Stimulated activated CD4-positive, alpha-beta T cell treated with anti-CD3 and anti-CD28 coated beads, Interleukin-1b, Interleukin-23, amount 100 ng/mL, for 4 hours (primary cell): ENCODE measurements at places on chromosomes 1 and 21.

DNA sequence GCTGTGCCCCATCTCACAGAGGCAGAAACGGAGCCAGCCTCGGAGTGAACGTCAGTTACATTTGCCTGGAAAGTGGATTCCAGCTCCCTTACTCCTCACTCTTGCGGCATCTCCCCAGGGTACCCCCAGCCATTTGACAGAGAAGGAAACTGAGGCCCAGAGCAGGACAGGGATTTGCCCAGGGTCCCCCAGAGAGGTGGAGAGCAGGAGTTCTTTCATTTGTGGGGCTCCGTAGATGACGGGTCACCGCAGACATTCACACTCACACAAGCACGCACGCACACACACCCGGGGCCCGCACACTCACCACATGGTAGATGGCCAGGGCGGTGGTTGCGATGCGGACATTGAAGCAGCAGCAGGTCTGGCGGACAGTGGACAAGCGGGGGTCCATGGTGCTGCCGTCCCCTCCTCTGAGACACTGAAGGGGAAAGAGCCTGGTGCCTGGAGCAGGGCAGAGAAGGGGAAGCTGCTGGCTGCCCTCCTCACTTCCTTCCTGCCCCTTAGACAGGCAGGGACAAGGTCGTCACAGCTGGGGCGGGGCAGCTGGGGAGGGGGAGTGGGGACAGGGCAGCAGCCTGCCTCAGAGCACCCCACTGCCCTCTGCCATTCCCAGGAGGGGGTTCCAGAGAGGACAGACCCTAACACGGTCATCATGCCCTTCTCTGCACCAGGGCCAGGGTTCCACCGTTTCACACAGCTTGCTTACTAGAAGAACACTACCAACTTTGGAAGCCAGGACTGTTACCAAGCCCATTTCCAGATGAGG is at the start of gene LAPTM5:
Gene LAPTM5 (minus strand): TSS at position 423 of the 769 bp plus-strand sequence. CDS start 29 bp downstream, at position 394.
- DNase-seq: no peak

DNA sequence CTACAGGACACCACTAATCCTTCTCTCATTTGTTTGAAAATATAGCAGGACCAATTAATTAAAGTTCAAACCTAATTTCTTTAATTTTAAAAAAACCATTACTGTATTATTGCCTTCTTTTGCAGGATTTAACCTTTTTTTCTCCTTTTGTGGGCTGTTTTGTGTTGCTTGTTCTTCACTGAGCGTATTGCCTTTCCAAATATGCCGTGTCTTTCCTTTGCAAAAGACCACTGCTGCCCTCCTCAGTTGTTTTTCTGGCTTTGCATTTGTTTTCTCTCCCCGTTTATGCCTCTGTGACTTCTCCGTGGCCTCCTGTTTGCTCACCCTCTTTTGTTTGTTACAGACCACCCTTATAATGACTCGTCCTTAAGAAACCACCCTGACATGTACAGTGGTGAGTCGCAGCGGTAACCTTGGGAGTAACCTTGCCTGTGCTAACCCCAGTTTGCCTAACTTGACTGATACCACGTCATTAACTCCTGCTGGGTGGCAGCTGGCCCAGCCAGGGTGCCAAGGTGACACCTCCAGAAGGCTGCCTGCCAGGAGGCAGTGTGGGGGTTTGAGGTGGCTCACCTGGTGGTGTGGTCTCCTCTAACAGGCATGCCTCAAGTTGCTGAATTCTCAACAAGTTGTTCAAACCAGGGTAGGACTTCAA is 81.1 kb upstream of the CNTN2 start:
- no peak for DNase-seq

- DNase-seq: no peak
Measured at GRCh38 chr1:242206994-242207393, 208.1 kb upstream of the MAP1LC3C start.

DNA sequence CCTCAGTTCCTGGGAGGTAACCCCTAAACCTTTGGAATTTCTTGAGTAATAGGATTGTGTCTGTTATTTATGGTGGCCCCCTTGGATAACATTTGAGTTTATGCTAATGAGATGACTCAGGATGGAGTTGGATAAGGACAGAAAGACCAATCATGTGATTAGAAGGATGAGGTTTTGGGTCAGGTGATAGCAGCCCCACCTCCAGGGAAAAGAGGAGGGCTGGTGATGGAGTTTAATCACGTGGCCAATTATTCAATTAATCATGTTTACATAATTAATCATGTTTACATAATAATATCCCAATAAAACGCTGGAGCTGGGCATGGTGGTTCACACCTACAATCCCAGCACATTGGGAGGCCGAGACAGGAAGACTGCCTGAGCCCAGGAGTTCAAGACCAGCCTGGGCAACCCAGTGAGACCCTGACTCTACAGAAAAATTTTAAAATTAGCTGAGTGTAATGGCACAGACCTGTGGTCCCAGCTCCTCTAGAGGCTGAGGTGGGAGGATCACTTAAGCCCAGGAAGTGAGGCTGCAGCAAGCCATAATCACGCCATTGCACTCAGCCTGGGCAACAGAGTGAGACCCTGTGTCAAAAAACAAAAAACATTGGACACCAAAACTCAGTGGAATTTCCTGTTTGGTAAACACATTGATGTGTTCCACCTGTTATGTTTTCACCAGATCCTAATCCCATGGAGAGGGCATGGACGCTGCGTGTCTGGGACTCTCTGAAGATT is 73.3 kb downstream of the NUP210L start:
- no peak for DNase-seq

DNA sequence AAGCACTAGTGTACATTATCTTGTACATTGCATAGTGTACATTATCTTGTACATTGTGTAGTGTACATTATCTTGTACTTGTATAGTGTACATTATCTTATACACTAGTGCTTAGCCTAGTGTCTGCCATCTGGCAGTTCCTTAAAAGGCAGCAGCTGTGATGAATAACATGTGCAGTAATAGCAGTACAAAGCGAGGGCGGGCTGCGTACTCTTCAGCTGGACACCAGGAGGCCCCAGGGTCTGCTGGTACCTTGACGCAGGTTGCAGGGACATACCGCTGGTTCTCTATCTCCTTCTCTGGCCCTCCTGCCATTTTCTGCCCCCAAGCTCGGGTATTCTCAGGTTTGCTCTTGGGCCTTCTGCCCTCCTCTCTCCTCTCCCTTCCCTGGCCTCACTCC is 149.6 kb downstream of the SEC16B start:
- DNase-seq: no peak

GRCh38 chr21:35257413-35257812 is 208.3 kb upstream of the RUNX1 start:
- DNase-seq: no peak

- DNase-seq: no peak
Measured at GRCh38 chr1:162696286-162696862, 64.1 kb downstream of the DDR2 start.

GRCh38 chr1:111140680-111140967 is 601 bp downstream of the CEPT1 start:
- no peak for DNase-seq

- DNase-seq: no peak
Measured at GRCh38 chr1:147124266-147124665, 48.0 kb downstream of the PRKAB2 start.

DNA sequence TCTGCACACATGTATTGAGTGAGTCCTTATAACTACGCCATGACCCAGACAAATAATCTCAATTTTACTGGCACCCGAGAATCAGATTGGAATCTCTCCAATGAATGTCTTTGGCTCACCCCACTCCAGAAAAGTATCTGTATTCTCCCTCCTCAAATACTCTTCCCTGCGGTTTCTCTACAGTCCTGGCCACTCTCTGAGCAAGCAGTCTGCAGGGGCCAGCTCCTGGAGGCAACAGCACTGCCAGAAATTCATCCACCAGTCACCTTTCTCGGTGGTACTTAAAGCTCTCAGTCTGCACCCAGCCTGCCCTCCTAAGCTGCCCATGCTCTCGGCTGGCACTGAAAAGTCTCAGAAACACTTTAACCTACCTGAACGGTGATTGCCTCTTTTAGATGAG is 16.1 kb upstream of the LYST start:
- DNase-seq: no peak

GRCh38 chr21:38696579-38696978 is 109.2 kb upstream of the ETS2 start:
- DNase-seq: no peak

DNA sequence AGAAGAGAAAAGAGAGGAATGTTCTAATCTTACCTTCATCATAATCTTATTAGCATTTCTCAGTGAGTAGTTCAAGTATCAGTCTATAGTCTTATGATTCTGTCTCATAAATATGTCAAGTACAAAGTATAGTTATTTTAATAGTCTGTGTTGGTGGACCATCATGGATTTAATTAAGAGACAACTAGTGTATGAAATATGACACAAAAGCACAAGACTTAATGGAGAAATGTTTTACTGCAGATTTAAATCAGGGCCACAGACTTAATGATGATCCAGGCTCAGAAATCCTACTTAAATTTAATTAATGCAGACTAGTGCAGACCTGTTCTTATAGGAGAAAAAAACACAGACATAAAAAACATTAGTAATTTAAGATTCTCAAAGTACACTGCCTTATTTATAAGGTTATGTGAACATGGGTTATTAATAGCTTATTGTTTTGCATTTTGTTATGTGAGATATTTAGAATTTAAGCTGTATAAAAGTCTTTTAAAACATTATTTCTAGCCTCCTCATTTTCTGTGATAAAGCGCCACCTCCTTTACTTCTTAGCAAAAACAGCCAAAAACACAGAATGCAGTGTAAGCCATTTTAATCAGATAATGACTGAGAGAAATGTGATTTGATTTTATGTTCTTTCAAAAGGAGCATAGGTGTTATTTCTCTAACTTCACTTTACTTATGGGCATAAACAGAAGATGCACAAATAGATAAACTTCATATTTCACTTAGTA is 255.0 kb upstream of the SNX7 start:
- DNase-seq: no peak

DNA sequence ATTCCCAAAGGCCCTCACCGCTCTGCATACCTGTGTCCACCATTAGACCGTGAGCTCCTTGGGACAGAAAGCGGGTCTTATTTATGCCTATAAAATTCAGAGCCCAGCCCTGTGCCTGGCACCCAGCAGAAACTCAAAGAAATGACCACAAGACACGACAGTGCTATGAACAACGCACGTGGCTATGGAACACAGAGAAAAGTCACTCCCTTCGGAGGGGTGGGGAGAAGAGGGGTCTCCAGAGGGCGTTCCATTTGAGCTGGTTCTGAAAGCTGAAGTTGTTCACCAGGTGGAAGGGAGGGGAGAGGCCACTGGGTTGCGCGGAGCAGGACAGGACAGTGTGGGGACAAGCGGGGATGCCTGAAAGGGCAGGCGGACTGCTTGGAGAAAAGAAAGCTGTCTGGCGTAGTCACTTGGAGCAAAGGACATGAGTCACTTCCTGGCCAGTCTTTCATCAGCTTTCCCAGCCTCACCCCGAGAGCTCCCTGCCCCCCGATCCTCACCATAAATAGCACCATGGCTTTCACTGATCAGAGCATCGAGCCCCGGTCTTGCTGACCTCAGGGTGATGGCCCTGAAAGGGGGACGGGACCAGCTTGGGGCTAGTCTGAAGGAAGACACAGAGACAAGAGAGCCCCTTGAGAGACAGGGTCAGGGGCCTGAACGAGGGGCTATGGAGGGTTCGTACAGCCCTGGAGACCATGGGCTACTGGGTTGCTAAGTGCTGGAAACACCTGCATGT is 28.5 kb downstream of the ECE1 start:
- DNase-seq: no peak

DNA sequence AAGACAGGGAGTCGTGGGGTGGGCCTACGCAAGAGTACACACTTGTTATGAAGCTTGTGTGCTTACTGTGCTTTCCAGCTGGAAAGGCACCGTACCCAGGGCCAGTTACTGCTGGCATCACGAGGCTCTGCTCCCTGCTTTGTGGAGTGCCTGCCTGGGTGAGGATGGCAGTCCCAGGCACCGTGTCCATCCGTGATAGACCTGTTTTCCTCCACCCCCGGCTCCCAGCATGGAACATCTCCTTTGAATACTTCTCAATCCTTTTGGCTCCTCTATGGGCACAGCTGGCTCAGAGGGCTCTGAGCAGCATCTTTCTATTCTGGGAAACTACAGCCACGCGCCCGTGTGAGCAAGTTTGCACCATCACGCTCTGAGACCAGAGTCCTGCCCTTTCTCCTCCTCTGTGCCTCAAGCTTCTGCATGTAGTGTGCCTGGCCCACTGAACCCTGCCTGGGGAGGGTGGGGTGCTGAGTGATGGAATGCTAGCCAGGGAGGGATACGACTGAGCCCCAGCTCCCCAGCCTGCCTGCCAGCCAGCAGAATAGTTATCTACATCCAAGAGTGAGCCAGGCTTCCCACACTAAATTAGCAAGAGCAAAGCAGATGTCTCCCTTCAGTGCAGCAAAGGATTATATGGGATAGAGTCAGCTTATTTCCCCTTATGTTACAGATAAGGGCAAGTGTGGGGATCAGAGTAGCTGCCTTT is 7.1 kb upstream of the TNR start:
- DNase-seq: no peak

DNA sequence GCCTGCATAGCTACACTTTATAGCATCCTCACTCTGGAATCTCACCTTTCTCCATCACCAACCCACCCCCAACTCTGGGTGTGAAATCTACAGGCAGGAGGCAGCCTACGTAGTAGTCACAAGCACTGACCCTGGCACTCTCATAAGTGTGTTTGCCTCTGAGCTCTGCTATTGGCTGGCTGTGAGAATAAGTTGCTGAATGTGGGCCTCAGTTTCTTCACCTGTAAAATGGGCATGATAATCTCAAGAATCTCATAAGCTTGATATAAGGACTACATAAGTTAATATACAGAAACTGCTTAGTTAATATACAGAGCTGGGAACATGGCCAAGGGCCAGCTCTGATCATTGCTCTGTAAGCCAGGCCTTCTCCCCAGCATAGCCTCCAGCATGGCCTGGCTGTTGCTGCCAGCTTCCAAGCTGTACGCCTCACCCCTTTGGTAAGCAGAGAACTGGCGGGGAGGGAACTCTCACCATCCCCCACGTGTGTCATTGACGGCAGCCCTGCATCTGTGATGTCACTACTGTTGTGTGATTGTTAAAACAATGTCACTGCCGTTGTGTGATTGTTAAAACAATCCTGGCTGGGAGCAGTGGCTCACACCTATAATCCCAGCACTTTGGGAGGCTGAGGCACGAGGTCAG is 53.3 kb downstream of the SYF2 start:
- DNase-seq: no peak

- DNase-seq: no peak
Measured at GRCh38 chr1:51158263-51158662, 56.2 kb downstream of the C1orf185 start.

DNA sequence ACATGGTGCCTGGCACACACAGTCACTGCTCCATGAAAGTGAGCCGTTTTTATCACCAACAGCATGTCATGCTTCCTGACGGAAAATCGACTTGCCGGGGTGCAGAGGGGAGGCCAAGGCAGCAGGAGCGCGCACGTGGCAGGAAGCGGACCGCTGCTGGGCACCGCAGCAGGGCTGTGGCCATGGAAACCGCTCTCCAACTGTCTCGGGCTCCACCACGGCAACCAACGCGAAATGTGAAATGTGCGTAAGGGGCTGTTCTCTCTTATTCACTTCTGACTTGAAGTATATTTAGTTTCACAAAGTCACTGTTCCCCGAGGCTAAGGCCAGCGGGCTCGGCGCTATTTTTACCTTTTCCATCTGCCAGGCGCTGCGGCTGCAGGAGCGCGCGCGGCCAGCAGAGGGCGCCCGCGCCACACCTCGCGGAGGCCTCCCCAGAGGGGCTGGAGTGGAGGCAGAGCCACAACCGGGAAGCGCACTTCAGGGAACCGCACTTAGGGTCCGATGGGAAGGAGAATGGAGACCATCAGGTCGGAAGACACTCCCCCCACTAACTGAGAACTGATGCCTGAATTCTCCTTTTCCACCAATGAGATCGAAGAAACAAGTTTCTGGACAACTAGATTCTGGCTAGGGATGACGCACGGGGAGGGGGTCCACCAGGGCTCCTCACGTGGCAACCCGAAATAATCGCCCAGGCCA is 19.7 kb downstream of the RCC2 start:
- peak; percentile 64 for DNase-seq
